GM06990 (cell line): ENCODE measurements at places on chromosomes 6 and 20.

DNA sequence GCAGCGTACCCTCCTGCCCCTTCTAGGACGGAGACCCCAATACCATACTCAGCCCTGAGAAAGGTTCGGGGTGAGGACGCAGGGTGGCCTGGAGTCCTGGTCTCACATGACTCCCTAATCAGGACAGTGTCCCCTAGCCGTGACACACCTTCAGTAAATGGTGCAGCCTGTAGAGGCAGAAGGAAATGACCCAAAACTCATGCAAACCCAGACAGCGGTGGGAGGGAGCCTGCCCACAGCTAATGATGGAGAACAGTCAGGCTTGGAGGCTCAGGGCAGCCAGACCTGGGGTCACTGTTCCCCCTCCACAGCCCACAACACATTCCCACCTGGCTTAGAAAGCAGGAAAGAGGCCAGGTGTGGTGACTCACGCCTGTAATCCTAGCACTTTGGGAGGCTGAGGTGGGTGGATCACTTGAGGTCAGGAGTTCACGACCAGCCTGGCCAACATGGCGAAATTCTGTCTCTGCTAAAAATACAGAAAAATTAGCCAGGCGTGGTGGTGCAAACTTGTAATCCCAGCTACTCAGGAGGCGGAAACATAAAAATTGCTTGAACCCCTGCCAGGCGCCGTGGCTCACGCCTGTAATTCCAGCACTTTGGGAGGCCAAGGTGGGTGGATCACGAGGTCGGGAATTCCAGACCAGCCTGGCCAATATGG is 8.8 kb upstream of the HMGA1 start:
- DNase-seq: no peak

DNA sequence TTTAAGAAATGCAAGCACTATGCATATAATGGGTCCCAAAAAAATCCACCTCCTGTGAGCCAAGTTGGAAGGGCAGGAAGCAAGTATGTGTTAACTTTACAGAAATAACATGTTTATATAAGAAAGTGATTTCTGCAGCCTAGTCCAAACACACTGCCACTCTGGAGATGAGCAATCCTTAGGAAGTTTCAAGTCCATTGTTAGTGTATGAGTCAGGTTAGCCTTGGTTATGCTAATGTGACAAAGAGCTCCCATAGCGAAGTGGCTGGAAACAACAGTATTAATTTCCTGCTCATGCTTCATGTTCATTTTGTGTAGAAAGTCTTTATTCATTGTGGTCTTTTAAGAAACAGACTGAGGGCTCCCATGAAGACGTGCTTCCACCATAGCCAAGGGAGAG is 121.4 kb downstream of the TBXT start:
- DNase-seq: no peak

GRCh38 chr6:131124336-131125071 is 10.8 kb upstream of the AKAP7 start:
- DNase-seq: no peak

- DNase-seq: no peak
Measured at GRCh38 chr20:64196309-64196708, 32.1 kb downstream of the MYT1 start.

DNA sequence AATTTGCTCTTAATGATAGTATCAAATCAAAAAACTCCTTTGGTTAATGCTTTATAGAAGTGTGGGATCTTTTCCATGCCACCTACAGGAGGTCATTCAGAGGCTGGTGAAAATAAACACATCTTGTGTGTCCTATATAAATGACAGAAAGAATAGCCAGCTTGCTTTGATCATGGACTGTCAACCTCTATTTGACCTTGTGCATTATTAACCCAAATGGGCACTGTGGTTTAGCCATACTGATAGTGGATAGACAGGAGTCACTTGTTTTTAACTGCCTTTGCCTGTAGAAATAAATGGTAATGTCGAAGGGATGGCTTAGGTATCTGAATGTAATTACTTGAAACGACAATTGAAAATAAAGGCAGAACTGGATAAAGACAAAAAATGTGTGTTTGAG is 123.8 kb downstream of the CDKAL1 start:
- no peak for DNase-seq
